ENCODE measurements at places on chromosomes 3 and 15. TPM values are rescaled to one million over a fixed set of nuclear protein-coding genes. Genes with fewer than 3 reads are reported as not detected.

The CILP gene
- 0.10 TPM for polyA plus RNA-seq

DNA sequence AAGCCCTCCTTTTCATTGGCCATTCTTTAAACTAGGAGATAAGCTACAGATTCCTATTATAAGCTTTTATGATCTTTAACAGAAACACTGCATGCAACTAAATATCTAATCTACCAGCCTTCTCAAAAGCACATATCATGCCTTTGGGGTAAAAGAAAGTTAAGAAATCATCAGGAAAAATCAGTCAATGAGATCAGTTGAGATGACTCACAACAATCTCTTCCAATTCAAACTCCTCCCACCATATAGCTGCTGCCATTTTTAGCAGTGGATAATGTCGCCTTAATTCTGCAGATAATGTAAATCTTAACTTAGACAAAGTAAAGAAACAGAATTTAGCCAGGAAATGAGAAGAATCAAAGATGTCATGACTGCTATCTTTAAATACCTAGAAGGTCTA lies 135.2 kb upstream of the BCL6 start:
- DNase-seq, result no peak

- DNase-seq, result no peak
Observed at GRCh38 chr3:17006132-17006852, 121.5 kb downstream of the PLCL2 start.

DNA sequence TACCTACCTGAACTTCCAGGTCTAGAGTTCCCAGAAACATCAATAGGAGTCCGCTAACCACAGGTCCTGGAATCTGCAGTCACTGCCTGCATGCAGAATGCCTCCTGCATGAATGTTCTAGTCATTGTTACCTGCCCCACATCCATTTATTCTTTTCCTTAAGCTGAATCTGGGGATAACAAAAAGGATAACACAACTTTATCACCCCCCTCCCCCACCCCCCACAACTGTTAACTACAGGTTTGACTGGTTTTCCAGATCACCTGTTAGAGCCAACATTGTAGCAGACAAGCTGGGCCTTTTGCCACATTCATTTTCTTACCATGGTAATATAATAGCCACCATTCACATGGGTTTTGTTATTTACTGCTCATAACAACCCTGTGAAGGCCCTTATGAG lies 4.6 kb upstream of the CTSH start:
- DNase-seq, result no peak

- DNase-seq, result no peak
Observed at GRCh38 chr3:38657369-38657768, 7.9 kb upstream of the SCN5A start.

Data from naive thymus-derived CD8-positive, alpha-beta T cell (primary cell).